Activated CD8-positive, alpha-beta memory T cell treated with anti-CD3 and anti-CD28 coated beads for 1 hour (primary cell): ENCODE measurements at places on chromosomes 13 and 19.

GRCh38 chr13:90405301-90405700, 942.2 kb upstream of the MIR17HG start:
- no peak for DNase-seq

DNA sequence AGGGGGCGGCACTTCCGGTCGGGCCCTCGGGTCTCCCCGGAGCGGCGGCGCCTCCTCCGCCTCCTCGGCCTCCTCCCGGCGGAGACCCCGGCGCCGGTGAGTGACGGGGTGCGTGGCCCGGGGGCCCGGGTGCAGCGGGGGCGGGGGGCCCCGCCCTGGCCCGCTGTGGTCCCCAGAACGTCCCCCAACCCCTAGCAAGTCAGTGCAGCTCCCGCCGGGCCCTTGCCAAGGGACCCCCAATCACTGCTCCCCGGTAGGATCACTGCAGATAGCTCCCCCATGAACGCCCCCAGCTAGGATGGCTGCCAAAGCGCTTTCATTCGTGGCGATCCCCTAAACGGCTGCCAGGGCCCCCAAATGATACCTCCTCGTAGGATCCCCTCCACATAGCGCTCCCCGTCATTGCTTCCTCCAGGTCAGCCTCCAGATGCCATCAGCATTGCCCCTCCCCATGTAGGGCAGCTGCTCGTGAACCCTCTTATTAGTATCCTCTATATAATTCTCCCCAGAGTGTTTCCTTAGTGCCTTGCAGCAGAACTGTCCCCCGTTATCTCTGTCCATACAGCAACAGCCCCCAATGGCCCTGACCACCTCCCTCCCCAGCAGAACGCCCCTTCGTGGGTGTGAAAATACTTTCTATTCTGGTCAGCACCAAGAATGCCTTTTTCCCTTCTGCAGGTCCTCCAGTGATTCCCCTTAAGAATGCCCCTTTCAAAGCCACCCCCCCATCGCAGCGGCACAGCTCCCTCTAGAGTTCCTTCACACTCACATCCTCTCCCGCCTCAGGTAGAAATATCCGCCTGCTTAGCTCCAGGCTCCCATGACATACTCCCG, at the start of gene ZNF865:
ZNF865 (plus strand) TSS at position 11 of the 834 bp plus-strand sequence. CDS start 7,972 bp downstream, outside the sequence.
- DNase-seq, result peak; percentile 51

GRCh38 chr13:59409634-59410200, 754.0 kb downstream of the DIAPH3 start:
- DNase-seq, result no peak

- no peak for DNase-seq
Observed at GRCh38 chr13:57969951-57970350, 338.4 kb downstream of the PCDH17 start.

- no peak for DNase-seq
Observed at GRCh38 chr13:20426766-20427448, 98.8 kb downstream of the CRYL1 start.

GRCh38 chr19:6236310-6237291, 43.2 kb downstream of the MLLT1 start:
- no peak for DNase-seq

DNA sequence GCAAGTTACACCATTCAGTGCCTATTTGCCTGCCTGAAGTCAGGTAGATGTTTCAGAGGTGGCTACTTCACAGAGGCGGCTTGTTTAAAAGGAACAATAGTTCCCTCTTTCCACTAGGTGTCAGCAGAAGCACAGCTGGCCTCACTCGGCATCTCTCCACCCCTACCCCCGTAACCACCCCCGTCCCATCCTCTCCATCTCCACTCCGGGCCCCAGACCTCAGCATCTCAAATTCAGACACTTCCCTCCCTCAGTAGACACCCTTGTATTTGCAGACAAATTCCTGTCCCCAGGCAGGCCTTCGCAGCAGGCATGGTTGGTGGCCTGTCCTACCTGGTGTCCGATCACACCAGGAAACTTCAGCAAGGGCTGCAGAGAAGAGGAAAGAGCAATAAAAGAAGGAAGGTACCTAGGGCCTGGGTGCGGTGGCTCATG, 9.1 kb upstream of the DPP9 start:
- peak; percentile 21 for DNase-seq

DNA sequence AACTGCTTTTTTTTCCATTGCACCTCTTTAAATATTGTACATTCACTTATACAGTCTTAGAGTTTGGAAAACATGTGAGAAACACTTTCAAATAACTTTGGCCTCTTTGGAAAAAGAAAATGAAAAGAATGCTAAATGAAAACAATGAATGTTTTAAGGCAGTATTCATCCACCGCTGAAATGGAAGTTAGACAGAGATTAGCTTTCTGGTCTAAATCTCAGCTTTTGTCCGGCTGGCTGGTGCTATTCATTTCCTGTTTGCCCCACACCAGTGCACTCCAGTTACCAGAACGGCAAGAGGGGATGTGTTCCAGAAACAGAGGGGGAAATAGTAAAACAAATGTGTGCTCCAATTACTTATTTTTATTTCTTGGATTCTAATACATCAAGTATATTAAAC, 1201.3 kb downstream of the EFNB2 start:
- no peak for DNase-seq

DNA sequence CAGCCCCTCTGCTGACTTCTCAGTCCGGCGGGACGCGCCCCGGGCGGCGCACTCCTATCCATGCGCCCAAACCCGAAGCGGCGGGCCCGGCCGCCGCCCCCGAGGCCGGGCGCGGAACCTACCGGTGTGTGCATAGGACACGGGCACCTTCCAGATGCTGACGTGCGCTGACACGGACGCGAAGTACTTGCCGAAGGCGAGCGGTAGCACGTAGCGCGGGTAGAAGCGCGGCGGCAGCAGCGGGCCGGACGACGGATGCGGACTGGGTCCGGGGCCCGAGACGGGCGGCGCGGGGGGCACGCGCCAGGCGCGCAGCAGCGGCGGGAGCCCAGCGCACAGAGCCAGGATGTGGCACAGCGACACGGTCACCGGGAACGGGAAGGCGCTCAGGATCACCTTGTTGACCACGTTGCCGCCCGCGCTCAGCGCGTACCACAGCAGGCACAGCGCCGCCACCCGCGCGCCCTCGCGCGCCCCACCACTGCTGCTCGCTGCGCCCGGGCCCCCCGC, 338 bp downstream of the SLC35E1 start:
- DNase-seq, result no peak

DNA sequence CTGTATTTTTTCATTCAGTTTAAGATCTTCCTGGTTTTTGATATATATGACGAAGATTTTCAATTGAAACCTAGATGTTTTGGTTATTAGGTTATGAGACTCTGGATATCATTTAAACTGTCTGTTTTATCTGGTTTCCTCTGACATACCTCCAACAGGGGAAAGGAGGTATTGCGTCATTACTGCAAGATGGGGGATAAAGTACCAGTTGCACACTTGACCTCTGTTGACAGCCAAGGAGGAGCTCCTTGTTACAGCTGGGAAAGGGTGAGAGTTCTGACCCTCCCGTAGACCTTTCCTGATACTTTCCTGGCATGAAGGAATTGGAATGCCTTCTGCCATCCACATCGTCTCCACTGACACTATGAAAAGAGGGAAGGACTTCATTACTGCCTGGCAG, 82.0 kb upstream of the SHISA2 start:
- DNase-seq, result no peak

DNA sequence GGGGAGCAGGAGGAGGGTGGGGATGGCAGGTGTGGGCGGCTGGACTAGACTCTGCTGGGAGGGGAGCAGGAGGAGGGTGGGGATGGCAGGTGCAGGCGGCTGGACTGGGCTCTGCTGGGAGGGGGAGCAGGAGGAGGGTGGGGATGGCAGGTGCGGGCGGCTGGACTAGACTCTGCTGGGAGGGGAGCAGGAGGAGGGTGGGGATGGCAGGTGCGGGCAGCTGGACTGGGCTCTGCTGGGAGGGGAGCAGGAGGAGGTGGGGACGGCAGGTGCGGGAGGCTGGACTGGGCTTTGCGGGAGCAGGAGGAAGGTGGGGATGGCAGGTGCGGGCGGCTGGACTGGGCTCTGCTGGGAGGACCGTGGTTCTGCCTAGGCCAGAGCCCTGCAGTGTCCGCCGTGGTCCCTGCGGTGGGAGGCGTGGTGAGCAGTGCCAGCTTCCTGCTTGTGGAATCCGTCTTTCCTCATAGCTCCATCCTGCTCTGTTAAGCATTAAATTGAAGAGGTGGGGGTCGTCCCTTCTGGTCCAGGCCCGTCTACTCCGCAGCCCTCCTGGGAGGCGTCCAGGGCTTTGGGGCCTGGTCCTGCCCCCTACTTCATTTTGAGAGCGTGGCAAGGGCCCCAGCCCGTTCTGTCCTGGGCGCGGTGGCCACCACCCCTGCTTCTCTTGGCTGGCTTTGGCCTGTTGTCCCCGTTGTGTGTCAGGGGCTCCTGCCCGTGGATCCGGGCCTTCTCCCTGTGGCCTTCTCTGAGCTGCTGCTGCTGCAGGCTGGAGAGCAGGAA, 4.7 kb downstream of the SPPL2B start:
- DNase-seq, result no peak

- no peak for DNase-seq
Observed at GRCh38 chr19:1245494-1246264, 2.7 kb upstream of the MIDN start.

DNA sequence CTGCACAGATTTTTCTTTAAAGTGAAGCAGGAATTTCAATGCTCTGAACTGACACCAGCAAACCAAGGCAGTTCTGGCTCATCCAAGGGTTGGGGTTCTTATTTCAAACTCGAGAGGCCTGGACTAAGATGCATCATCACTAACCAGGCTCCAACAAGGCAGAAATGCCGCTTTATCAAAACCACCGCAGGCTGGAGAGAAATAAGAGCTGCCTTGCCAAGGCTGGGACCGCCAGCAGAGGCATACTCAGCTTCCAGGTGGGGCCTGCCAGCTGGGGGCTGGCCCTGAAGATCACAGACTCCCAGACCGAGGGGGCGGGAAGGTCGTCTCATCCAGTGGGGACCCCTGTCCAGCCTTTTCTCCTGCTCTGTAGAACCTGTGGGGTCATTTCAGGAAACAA, 37.4 kb upstream of the GAS6 start:
- DNase-seq, result no peak

- DNase-seq, result peak; percentile 59
Observed at GRCh38 chr19:3036119-3036976, 7.3 kb upstream of the TLE2 start.

- DNase-seq, result no peak
Observed at GRCh38 chr19:18876865-18877264, 19.1 kb downstream of the CERS1 start.

GRCh38 chr13:24274452-24275021, 34.8 kb upstream of the C1QTNF9 start:
- no peak for DNase-seq

- no peak for DNase-seq
Observed at GRCh38 chr13:59356607-59357006, 807.1 kb downstream of the DIAPH3 start.

DNA sequence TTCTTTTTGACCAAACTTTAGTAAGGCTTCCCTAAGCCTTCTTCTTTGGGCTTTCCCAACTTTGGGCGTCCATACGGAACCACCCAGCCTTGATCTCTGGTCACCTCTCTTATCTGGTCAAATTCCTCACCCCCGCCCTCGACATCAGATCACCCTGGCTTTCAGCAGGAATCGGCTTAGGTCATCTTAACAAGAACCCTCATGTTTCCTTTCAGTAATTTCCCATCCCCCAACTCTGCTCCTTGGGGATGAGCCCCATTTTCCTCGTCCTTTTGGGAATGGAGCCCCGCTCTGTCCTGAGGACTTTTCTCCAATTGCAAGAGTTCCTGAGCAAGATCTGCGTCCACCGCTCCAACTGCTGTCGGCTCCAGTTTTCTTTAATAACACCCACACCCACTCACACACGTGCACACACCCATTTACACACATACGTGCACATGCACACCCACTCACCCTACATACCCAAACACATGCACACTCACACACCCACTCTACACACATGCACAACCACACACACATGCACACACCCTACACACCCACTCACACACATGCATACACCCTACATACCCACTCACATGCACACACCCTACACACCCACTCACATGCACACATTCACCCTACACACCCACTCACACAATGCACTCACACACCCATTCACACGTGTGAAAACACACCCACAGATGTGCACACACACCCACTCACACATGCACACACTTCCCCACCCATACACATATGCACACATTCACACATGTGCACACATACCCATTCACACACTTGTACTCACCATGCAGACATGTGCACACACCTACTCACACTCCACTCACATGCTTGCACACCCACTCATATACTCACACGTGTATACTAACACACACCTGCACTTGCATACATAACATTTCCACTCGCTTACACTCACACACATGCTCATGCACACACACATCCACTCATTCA, 87.0 kb upstream of the TM9SF2 start:
- DNase-seq, result no peak

DNA sequence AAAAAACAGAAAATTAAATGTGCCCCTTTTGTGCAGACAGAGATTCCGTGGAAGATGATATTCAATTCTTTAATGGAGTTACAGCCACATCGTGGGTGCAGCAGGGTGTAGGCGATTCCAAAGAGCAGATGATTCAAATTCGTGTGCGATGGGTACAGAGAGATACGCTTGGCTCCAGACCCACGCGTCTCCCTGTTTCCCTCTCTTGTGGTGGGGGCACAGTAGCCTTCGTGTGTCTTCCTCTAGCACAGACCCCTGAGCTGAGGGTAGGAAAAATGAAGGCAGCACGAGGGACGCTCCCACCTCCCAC, 4.8 kb downstream of the TSPAN16 start:
- DNase-seq, result no peak

- DNase-seq, result no peak
Observed at GRCh38 chr19:45357445-45357783, 13.0 kb downstream of the ERCC2 start.

GRCh38 chr19:16955161-16955560, 66.4 kb downstream of the F2RL3 start:
- DNase-seq, result no peak

DNA sequence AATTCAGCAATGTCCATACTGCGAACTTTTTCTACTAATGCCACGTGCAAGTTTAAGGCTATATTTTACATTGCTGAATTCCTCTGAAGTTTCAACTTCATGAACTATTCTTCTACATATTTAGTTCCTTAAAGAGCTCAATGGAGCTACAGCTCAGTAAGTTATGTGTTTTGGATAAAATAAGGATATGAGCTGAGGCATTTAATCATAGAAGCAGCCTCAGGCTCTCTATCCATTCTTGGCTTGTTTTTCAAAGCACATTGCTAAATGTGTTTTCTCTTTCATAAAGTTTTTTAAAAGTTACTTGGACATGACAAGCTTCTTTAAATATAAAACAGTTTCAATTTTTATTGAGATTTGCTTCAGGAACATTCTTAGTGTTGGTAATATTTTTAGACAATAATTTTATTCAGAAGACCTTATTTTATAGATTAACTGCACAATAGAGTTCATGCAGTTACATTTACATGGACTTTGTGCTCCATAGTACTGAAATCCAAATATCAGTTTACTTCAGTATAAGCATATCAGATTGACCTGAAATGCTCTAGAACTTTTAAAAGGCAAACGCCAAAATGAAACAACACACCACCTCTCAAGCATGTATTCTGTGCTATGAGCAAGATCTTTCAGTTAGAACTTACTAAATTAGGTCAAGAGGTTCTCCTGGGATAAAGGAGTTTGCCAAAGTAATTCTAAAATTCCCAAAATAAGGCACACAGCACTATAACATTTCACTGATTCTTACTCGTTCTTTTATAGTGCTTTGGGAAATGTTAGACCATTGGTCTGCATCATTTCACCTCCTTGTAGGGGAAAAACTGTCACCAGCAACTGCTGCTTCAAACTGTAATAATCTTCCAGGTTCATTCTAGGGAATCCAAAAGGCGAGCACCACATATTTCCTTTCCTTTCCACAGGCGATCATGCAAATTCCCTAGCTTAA, 275.5 kb downstream of the ENOX1 start:
- no peak for DNase-seq

- DNase-seq, result no peak
Observed at GRCh38 chr13:42369071-42369797, 97.3 kb downstream of the AKAP11 start.

GRCh38 chr19:5392486-5392885, 51.9 kb upstream of the PTPRS start:
- DNase-seq, result no peak
